Occipital lobe (tissue), 3 donors: ENCODE measurements at places on chromosomes 6 and 20.

DNA sequence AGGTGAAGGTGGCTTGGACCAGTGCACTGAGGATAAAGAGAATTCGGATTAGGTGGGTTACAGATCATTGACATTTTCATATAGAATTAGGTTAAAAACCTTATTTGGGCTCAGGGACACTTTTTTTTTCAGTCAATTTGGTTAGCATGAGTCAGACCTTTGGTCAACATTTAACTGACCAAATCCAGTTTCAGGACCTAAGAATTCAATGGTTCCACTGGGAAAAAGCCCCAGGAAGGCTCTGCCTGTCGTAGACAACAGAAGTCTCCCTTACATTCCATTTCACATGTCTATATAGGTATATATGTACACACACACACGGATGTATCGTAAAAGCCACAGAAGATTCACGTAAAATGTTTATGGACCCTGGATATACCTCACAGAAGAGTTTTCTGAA is 184.2 kb upstream of the RREB1 start:
- no peak for DNase-seq

GRCh38 chr6:17172836-17173470 is 71.1 kb downstream of the STMND1 start:
- no peak for DNase-seq

DNA sequence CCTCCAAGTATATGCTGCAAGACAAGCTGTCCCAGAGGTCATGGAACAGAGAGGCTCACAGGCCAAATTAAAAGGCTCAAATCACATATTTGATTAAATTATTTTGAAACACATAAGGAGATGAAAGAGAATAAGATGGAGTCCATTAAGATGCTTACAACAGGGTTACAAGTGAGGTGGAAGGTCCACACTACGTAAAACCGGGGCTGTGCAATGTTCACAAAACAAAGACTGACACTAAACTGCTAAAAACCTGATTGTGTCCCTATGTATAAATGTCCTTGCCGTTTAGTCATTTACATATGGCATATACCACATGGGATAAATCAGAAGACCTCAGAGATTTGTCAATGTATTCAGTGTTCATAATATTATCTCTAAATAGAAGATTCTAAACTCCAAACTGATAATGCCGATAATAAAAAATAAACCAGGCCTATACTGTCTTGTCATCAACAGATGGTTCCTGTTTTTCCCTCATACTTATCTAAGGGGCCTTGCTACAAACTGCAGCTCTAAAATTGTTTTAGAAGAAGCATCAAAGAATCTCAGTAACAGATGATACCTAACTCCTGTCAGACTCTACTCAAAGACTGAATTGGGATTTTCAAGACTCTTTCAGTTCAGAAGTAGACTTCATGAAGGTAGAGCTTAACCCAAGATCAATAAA is 51.8 kb upstream of the RIPOR2 start:
- no peak for DNase-seq

- DNase-seq, result no peak
Observed at GRCh38 chr6:81465859-81466258, 286.6 kb downstream of the TENT5A start.

DNA sequence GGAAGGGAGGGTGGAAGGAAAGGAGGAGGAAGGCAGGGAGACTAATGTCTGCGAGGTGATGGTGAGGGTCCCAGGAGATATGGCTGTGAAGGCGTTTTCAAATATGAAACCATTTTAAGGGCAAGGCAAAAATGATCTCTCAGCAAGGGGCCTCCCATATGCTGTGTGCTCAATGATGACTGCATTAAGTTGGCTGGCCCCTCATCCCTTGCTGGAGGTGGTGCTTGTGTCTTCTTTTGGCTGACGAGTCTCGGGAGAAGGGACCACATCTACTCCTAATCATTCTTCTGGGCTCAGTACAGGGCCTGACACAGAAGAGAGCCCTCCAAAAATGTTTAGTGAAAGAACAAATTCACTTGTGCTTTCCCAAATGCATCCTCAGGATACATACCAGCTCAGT is 23.0 kb upstream of the MRPS18A start:
- no peak for DNase-seq

DNA sequence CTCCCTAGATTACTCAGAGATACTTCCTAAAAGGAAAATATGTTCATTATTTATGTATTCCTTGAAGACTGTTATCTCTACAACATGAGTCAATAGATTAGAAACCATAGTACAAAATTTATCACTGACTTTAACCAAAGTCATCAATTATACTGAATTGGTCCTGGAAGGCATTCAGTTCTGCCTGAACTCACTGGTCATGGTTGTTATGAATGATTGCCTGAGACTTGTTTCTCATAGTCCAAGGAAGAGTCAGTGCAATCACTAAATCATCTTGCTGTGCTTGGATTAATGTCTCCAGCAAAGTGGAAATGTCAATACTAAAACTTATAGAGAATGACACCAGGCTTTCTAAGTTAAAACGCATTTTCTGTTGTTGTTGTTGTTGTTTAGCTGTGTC is 878.6 kb upstream of the MANEA start:
- DNase-seq, result no peak

GRCh38 chr6:168923171-168923570 is 330.5 kb downstream of the THBS2 start:
- no peak for DNase-seq

DNA sequence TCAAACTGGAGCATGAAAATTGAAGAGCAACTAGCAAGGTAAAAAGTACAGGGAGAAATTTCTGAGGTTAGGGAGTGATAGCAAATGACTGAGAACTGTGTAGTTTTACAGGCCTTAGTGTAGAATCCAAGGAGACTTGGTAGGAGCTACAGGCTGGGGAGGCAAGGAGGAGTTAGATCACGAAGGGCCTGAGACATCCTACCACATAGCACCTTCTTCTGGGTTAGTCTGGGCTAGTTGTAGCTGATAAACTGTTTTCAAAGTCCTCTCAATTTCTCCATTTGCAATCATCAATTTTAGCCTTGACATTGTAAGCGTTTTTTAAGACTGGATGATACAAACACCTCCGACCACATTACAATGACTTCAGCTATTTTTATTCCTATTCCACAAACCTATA is 209.7 kb downstream of the TMEM200A start:
- DNase-seq, result no peak

GRCh38 chr20:21614980-21615379 is 90.5 kb upstream of the PAX1 start:
- DNase-seq, result no peak

DNA sequence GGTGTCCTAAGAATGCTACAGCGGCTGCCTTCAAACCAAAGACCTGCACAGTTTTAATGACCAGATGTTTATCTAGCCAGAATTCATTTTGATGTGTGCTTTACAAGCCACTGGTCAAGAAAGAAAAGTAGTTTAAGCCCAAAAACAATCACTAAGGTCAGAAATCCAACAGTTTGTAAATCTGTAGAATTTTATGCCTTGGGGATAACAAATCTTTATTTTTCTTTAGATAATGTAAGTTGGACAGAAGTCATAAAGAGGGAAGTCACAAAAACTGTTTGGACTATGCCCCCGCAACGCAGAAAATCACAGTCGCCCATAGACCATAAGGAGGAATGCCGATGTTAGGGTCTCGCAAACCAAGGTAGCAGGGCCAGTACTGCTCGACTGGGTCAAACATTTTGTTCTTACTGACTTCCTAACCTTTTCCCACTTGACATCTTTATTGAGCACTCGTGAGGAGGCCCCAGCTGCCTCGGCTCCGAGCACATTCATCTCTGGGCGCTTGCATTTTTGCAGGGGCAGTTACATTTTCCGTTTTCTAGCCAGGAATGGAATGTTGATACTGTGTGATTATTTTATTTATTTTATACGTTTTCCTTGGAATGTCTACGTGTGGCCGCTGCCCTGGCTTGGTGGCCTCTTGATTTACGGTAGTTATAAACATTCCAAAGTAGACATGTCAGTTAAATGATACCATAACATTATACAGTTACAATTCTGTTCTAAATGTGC is 56.7 kb upstream of the APCDD1L start:
- DNase-seq, result no peak

DNA sequence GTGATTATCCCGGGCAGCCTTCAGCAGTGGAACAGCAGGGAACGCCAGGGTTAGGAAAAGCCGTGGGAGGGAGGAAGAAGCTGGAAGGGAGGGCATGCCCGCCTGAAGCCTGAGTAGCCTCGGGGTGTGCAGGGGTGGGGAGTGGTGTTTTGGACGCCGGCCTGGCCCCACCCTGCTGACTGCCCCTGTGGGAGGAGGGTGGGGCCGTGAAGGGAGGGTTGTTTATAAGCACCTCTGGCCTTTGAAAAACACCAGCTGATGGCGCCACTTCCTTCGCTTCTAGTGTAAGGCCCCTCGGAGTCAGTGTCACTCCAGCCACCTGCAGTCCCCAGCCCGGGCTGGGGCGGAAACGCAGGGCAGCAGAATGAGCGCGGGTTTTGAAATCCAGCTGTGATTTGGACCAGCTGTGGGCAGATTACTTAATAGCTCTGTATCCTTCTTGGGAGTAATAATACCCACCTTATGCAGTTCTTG is 52.8 kb upstream of the BMP6 start:
- DNase-seq, result no peak

DNA sequence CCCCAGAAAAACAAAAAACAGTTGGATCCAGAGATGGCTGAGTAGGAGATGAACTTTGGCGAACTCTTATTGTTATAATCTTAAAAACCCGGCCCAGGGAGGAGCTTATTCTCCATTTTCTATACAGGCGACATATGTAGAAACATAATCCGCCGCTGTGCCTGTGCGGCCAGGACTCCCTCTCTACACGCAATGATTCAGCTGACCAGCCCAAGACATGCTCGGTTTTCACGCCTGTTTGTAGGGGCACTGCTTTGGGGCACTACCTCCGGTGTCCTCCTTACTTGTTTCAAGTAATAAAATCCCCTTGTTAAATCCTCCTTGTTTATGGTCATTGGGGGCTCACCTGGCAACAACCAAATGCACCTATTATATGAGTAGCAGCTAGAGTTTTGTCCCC is 89.9 kb downstream of the SEL1L2 start:
- no peak for DNase-seq

DNA sequence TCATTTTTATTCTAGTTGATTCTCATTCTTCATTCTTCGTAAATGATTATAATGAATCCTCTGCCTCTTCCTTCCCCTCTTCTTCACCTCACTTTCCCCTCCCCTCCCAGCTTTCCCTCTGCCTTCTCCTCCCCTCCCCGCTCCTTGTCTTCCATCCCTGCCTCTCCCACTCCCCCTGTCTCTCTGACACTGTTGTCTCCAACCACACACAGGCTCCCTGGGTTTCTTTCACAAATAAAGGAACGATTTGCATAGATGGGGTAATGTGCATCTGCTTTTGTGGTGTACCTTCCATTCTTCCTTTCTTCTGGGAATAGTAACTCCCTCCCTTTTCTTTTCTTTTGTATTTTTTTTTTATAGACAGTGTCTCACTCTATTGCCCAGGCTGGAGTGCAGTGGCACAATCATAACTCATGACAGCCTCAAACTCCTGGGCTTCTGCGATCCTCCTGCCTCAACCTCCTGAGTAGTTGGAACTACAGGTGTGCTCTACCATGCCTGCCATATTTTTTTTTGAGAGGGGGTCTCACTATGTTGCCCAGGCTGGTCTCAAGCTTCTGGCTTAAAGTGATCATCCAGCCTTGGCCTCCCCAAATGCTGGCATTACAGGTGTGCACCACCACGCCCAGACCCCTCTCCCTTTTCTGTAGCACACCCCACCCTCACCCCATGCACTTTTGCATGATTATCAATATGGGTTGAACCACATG is 318.6 kb downstream of the PRKN start:
- no peak for DNase-seq

GRCh38 chr20:44965651-44966029 is 672 bp upstream of the STK4 start:
- DNase-seq, result no peak

GRCh38 chr6:56579155-56579851 is 63.4 kb downstream of the DST start:
- no peak for DNase-seq

DNA sequence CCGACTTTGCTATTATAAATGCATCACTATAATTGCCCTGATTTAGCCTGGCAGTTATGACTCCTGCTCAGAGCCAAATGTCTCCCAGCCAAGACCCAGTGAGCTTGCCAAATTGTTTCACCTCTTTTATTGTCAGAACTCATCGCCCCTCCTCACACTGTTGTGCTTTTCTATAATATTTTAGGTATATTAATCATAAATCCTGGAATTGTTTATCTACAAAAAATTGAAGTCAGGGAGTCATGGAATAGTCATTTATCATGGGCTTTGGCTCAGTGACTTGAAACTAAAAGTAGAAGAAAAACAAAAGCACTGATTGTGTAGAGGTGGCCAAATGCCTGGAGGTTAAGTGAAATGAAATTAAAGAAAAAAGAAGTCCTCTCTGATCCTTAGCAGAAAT is 85.6 kb downstream of the PFDN4 start:
- DNase-seq, result no peak

DNA sequence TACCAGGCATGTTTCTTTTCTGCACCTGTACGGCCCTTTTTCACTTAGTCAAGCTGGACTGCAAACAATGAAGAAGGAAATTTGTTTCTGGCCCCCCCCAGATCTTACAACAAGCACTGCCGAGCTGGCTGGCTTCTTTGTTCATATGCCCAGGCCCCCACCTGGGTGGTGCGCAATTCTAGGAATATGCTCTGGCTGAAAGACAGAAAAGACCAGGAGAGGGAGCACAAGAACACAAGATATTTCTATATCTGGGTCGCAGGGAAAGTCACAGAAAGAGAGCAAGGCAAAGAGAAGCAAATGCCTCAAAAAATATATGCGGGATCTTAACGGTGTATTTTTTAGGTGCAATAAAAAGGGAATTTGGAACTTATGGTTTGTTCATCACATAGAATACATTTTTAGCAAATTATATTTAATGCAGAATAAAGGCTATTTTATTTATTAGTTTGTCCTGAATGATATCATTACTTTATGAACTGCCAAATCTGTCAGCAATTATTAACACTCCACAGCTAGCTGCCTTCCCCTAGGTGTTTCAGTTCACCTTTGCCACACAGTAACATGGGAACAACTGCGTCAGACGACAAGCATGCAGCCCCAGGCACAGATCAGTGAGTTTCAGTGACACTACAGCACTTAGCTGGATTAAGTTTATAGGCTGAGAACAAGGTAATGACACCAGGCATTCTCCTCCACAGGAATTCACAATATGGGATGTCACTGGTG is 76.5 kb downstream of the GJA10 start:
- no peak for DNase-seq

GRCh38 chr6:34460796-34461507 is 4.9 kb upstream of the PACSIN1 start:
- no peak for DNase-seq
